Mucosa of gallbladder (tissue), 1 donor: ENCODE measurements at places on chromosomes 5 and 9.

DNA sequence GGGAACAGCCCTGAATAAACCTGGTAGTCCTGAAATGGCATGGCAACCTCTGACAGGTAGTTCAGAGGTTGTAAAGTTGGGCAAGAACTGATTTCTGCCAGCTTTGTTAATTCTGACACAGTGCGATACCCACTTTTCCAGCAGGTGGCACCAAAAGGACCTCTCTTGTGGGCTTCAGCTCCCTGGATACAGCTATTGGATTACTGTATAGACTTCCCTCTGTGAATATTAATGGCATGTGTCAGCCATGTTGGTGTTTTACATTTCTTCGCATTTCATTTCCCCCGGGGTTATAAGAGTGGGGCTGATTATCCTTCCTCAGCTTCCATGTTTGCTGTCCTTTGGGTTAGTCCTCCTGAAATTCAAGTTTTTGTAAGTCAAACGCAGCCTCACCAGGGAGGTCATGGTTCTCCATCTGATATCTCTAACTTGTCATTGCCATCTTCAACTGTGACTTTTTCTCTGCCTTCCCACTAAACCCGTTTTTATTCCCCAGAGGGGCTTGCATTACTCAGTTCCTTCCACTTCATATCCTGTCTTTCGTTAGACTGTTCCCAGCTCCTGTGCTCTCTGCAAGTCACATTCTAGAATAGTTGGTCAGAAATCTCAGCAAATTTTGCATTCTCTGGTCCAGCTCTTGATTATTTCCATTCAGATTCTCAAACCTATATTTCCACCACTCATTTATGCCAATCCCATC, 135.6 kb downstream of the LIFR start:
- DNase-seq = peak; percentile 60

GRCh38 chr9:16030528-16031185, 477.8 kb downstream of the CCDC171 start:
- no peak for DNase-seq

GRCh38 chr5:32531885-32532520, 53.4 kb upstream of the SUB1 start:
- DNase-seq = no peak

DNA sequence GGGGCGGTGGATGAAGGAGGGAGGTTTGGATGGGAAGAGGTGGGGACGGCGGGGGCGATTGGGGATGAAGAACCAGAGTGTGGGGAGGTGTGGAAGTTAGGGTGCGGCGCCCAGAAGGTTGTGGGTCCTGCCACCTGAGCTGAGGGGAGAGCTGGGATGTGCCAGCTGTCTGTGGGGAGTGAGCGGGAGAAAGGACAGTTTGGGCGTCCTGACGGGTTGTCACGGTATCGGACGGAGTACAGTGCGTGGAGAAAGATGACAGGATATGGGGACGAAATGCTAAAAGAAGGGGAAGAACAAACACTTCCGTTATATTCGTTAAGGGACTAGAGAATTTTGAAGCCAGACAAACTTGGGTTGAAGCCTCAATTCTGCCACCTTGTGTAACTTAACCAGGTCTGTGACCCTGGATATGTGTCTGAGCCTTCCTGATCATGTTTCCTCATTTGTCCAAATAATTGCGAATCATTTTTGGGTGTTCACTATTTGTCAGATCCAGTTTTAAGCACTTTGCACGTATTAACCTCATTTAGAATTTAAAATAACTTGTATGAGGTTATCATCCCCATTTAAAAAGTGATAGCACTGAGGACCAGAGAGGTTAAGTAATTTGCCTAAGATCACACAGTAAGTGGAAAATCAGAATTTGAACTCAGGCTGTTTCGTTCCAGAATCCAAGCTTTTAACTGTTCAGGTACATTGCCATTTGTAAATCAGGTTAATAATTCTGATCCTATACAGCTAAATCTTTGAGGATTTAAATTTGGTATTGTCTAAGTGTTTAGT, 689 bp downstream of the CNTRL start:
- no peak for DNase-seq

DNA sequence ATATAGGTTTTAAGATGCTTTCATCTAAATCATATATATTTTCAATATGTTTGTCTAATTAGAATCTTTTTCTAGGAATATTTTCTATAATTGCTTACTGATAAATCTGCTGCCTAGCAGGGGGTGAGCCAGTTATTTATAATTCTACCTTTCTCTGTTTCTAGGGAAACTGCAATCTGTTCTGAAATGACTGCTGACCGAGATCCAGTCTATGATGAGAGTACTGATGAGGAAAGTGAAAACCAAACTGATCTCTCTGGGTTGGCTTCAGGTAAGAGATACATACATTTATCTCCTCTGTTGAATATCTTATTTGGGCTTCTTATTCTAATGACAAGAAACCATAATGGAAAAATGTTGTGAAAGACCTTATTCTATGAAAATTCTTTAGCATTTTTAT, 127.3 kb downstream of the XRCC4 start:
- DNase-seq = no peak

GRCh38 chr5:134345996-134346395, 21.0 kb downstream of the CDKL3 start:
- no peak for DNase-seq

DNA sequence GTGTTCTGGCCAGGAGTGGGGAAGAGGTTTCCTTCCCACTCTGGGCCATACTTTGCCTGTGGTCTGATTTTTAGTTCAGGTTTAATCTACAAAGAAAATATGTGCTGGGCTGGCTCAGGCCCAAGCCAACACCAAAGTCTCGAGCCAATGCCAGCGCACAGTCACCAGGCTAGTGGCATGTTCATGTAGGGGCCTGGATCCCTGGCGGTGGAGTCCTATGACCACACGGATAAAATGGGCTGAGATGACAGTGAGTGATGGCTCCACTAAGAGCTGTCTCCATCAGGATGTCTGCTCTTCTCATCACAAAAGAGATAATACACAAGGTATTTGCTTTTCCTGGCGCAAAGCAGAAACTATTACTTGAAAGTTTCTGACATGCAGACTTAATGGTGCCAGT, 92.9 kb upstream of the PTPN3 start:
- DNase-seq = no peak

DNA sequence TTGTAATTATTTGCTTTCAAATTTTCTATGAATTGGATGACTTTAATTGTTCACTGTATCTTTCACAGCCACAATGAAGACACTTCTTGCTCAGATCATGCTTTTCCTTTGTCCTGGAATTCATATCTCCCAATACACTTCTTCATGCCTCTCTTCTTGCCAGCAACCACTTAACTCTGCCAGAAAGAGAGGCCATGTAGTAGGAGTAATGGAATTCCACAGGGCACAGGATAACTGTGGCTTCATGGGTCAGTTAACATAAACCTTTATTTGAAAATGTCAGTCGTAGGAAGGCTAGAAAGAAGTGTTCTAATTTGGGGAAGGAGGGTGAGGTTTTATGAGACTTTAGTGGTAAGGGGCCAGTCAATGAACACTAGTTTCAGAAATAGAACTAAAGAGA, 190.3 kb downstream of the TMEM167A start:
- no peak for DNase-seq
